ENCODE measurements at places on chromosomes 3 and 15.

- DNase-seq, result no peak
Measured at GRCh38 chr15:64090527-64090926, 3.1 kb downstream of the CIAO2A start.

GRCh38 chr3:11703146-11703545 is 59.4 kb upstream of the VGLL4 start:
- DNase-seq, result no peak

DNA sequence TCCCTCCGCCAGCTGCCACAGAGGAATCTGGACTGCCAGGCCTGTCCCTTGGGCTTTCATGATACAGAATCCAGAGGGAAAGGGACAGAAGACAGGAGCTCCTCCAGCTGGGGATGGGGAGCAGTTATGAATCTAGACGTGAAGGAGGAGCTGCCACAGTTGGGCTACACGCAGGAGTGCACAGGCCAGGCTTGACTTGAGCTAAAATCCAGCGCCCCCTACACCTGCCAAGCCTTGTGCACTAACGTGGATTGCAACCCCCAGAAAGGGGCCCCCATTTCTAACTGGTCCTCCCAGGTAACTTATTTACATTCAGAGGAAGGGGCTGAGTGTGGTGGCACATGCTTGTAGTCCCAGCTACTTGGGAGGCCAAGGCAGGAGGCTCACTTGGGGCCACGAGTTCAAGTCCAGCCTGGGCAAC is 14.3 kb downstream of the KLHL6 start:
- DNase-seq, result no peak

GRCh38 chr3:131236421-131236820 is 145.2 kb upstream of the NUDT16 start:
- peak; percentile 66 for DNase-seq

DNA sequence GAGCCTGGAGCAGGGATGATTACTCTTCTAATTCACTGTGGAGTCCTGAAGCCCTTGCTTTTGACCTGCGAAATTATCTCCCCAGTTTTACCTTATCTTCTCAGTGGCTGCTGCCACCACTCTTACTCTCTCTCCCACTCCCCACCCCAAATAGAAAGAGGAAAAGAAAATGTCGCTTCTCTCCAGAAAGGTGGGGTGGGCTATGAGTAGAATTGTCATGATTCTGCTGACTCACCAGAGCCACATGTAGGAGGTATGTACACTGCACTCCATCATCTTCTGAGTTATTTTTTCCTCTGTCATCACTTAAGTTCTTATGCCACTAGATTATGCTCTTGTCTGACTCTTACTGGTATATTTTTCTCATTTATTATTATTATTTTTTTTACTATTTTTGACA is 43.9 kb upstream of the TMEM158 start:
- no peak for DNase-seq

DNA sequence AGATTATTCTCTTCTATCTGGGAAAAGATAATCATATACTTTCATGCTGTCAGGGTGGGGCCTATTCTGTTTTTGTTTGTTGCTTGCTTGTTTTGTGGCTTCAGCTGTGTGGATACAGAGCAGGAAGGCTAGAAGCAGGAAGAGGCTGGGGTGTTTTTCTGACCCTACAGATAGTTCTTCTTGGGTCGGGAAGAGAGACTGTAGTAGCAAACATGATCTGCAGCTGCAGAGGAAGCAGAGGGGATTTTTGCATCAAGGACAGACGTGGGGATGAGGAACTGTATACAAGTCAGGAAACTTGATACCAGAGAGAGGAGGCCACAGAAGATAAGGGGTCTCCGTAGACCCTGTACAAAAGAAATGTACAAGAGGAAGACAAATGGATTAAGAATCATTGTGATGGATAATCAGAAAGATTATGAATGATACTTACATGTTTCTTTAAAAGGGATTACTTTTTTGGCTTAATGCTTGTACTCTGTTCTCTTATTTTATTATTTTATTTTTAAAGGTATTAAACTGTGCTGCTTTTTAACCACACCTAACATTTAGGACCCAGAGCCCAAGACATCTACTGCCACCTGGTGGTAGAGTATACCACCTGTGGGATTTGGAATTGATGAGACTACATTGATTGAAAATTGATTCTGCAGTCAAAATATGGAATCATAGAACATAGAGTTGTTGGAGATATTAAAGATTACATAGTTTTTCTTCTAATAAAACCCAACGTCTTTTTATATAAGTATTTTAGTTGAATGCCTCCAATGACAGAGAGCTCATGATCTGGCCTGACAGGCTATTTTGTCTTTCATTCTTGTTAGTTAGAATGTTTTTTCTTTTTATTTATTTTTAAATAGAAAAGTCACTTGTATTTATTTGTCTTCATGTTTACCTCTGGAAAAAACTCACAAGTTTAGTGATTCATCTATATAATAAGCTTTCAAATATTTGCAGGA is 87.3 kb upstream of the ROPN1 start:
- DNase-seq, result peak; percentile 62

- DNase-seq, result no peak
Measured at GRCh38 chr3:36741285-36741684, 23.1 kb downstream of the DCLK3 start.

DNA sequence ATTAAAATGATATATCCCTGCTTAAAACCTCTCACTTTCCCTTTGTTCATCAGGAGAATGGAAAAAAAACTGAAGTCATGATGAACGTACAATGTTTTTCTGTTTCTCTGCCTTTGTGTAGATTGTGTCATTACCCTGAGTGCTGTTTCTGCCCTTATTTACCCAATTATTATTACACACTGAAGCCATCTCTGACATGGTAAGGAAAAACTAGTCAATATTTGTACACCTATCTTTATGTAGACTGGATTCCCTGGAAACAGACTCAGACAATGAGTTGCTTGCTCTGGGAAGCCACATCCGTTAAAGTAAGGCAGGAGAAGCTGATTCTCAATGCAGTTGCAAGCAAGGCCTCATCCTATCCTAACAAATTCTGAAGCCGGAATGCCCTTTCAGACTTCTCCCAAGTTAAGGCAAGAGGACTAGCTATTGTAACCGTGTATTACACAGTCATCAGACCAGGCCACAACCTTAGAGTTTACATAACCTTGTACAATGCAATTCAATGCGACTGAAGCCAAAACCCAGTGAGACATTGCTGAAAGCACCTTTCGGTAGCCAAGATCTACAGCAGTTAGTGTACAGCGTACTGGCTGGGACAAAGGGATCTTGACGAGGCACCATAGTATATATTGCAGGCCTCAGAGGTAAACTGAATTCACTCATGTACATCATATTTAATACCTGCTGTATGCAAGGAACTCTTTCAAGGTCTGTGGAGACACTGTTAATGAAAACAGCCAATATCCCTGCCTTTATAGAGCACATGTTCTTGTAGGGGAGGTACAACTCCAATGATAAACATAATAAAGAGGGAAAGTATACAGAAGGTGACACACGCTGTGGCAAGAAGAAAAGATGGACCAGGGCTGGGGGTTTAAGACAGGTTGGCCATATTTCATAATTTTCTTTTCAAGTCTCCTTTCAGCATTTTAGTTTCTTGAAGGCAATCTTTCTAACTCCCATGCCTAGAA is 1040.8 kb upstream of the SEMA6D start:
- no peak for DNase-seq

DNA sequence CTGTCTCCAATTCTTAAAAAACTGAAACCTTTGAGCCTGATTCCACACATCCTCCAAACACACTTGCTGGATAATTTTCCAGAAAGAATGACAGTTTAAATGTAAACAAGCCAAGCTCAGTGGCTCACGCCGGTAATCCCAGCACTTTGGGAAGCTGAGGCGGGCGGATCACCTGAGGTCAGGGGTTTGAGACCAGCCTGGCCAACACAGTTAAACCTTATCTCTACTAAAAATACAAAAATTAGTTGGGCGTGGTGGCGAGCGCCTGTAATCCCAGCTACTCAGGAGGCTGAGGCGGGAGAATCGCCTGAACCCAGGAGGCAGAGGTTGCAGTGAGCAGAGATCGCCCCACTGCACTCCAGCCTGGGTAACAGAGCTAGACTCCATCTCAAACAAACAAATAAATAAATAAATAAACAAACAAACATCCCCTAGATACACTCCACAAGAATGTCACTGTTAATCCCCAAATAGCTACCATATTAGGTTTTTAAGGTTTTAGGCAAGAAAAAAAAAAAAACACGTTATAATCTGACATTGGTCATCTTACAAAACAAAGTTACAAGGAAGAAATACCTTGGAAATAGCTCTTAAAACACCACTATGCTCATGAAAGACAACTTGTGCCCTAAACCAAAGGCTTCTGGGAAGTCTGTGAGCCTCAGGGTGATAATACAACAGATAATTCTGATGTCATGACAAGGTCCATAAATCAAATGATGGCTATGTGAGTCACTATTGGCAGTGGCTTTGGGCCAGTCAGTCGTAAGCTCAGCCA is 13.2 kb downstream of the TNIK start:
- DNase-seq, result no peak

- DNase-seq, result no peak
Measured at GRCh38 chr3:157488144-157488543, 15.1 kb downstream of the VEPH1 start.

GRCh38 chr3:64895991-64896895 is 208.4 kb upstream of the ADAMTS9 start:
- DNase-seq, result no peak

DNA sequence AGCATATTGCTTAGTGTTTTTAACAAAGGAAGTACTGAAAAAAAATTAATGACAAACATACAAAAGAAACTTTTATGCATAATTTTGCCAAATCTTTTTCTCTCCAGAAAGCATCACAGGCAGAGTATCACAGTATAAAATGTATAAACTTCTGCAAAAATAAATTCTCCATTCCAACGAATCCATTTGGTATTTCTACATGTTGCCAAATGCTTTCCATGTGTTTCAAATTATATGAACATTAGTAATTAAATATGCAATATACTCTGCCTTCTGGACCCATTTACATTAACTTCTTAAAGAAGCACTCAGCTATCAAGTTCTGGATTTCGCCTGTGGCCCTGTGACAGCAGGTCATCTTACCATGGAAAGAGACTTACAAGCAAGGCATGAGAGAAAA is 189.1 kb upstream of the ALCAM start:
- DNase-seq, result no peak

DNA sequence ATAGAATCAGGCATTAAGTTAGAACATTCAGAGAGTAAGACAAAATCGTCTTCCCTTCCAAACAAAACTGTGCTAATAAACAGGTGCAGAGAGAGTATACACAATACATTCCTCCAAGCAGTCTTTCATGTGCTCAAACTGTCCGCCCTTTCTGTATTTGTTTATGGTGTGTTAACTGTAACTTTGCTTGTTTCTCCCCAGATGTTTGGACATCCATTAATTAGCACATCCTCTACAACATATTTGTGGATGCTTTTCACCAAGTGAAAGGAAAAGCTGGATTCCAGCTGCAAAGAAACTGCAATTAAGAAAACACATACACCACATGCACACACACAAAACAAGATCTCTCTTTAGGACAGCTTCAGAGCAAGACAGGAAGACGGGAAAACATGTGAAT is 912.6 kb downstream of the NTRK3 start:
- no peak for DNase-seq

GRCh38 chr3:16724487-16724886 is 119.3 kb upstream of the DAZL start:
- DNase-seq, result no peak

DNA sequence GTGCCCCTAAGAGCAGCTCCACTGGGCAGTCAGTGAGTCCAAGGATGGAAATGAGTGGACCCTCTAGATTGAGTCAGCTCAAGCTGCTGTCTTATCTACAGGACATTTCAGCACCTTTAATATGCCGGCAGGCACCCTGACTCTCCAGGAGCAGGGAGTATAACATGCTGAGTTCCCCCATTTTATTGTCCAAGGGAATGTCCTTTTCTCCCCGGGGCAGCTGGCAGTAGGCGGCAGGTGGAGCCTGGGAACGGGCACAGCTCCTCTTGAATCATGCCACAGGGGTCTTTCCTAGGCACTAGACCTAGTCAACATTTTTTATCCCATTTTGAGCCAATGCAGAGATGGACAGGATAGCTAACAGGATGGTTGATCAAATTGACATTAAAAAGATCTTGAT is 14.8 kb downstream of the WNT7A start:
- no peak for DNase-seq

DNA sequence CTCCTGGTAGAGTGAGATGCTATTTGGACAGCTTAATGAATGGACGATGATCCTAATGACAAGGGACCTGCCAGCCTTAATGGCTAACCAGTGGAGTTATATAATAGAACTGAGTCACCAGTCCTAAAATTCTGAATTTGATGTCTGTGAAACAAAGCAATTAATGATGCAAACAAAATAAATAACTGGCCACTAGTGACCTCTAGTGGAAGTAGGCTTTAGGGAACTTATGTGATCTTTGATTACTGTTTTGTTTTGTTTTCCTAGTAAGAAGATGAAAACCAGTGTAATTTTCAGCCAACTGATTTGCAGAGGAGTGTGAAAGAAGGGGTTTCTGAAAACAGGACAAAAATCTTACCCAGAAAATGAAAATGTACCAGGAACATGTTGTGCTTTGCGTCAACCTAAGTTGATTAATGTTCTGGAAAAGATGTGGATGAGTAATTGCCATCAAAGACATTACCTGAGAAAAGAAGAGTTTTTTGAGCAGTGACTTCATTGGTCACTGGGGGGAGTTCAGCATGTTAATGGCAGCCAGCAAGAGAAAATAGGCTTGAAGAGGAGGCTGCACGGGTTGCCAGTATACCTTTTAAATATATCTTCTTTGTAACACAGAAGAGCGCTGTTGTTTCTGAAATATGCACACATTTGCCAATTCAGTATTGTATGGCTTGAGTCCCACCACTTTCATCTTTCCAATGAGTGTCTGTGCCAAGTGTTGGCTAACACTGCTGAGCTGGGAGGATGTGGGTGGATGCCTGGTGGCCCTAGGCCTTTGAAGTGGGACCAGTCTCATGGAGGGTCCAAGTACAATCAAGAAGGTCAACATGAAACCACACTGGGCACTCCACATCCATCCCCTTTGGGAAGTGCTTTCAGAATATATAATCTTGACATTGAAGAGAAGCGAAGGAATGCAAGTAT is 9.3 kb downstream of the VEPH1 start:
- DNase-seq, result no peak

GRCh38 chr3:183161552-183162336 is 790 bp downstream of the LAMP3 start:
- no peak for DNase-seq

GRCh38 chr3:122382888-122383666 is at the start of gene MIX23:
MIX23 (minus strand) TSS chr3:122383231; CDS start chr3:122383224, 7 bp downstream.
- peak; percentile 89 for DNase-seq

All from NCI-H1436 (cell line).